ENCODE measurements at places on chromosomes 6 and 20. TPM values are rescaled to one million over a fixed set of nuclear protein-coding genes. Genes with fewer than 3 reads are reported as not detected.

- H3K4me3 ChIP-seq, result no peak overlapping the region
- H3K4me1 ChIP-seq, result no peaks in the 10 kb centered on the region
- no peaks in the 10 kb centered on the region for H3K36me3 ChIP-seq
- H3K27ac ChIP-seq, result no peak overlapping the region
Measured at GRCh38 chr6:128512296-128512695, 8.1 kb downstream of the PTPRK start.

GRCh38 chr6:158442306-158442705 lies 117.6 kb upstream of the TMEM181 start:
- no peak for DNase-seq
- no peaks in the 10 kb centered on the region for H3K4me1 ChIP-seq
- H3K36me3 ChIP-seq, result no peaks in the 10 kb centered on the region
- no peaks in the 10 kb centered on the region for H3K27me3 ChIP-seq
- H3K4me3 ChIP-seq, result no peak overlapping the region
- no peak overlapping the region for H3K27ac ChIP-seq

Gene MOG
- total RNA-seq, result not detected

GRCh38 chr20:37007898-37008649 lies 56.6 kb upstream of the SAMHD1 start:
- DNase-seq, result peak; percentile 49
- no peaks in the 10 kb centered on the region for H3K36me3 ChIP-seq
- peaks cover 10% of the 10 kb centered on the region for H3K4me1 ChIP-seq
- H3K27me3 ChIP-seq, result no peaks in the 10 kb centered on the region
- no peak overlapping the region for H3K4me3 ChIP-seq
- no peak overlapping the region for H3K27ac ChIP-seq

- no peak for DNase-seq
- no peaks in the 10 kb centered on the region for H3K27me3 ChIP-seq
- H3K36me3 ChIP-seq, result no peaks in the 10 kb centered on the region
- H3K4me1 ChIP-seq, result no peaks in the 10 kb centered on the region
- no peak overlapping the region for H3K27ac ChIP-seq
- H3K4me3 ChIP-seq, result no peak overlapping the region
Measured at GRCh38 chr6:134002821-134003220, 49.6 kb downstream of the SLC2A12 start.

DNA sequence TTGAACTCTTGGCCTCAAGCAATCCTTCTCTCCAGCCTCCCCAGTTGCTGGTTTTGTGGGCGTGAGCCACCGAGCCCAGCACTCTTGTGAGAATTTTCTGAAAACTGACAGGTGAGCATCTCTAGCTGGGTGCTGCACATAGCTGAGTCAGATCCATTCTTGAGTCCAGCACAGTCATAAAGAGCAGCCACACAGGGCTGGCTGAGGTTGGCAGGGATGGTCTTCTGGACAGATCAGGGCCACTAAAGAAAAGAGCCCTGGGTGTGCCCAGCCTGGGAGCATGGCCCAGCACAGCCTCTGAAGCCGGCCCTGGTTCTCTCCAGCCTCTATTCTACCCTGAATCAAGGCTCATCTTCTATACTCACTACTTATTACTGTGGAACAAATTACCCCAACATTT lies 11.5 kb downstream of the DLGAP4 start:
- no peak for DNase-seq
- H3K36me3 ChIP-seq, result no peaks in the 10 kb centered on the region
- no peak overlapping the region for H3K27ac ChIP-seq
- no peaks in the 10 kb centered on the region for H3K27me3 ChIP-seq
- no peaks in the 10 kb centered on the region for H3K4me1 ChIP-seq
- no peak overlapping the region for H3K4me3 ChIP-seq

DNA sequence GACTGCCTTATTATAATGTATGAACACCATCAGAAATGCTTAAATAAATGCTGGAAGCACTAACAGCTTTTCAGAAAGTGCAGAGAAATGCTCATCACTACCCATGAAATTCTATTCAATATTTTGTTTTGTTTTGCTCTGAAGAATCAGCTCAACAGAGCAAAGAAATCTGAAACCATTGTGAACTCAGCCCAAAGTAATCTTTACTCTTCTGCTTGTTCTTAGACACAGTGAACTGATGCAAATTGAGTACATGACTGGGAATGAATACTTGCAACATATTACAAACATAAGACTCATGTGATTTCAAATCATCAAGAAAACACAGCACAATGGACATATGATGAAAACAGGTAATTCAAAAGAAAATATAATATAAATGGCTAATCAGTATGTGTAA lies 404.6 kb upstream of the OPRM1 start:
- DNase-seq, result no peak
- H3K4me3 ChIP-seq, result no peak overlapping the region
- no peak overlapping the region for H3K27ac ChIP-seq
- no peaks in the 10 kb centered on the region for H3K4me1 ChIP-seq
- H3K27me3 ChIP-seq, result no peaks in the 10 kb centered on the region

GRCh38 chr20:45832619-45833018 lies 980 bp upstream of the SNX21 start:
- H3K4me3 ChIP-seq, result no peak overlapping the region
- DNase-seq, result no peak
- no peaks in the 10 kb centered on the region for H3K27me3 ChIP-seq

GRCh38 chr6:9121549-9121948 lies 686.2 kb upstream of the SLC35B3 start:
- no peak overlapping the region for H3K27ac ChIP-seq
- H3K4me3 ChIP-seq, result no peak overlapping the region
- H3K4me1 ChIP-seq, result no peaks in the 10 kb centered on the region
- no peak for DNase-seq
- no peaks in the 10 kb centered on the region for H3K36me3 ChIP-seq
- H3K27me3 ChIP-seq, result no peaks in the 10 kb centered on the region

Gene BEND3
- total RNA-seq, result 2.8 TPM

- no peaks in the 10 kb centered on the region for H3K36me3 ChIP-seq
- no peak overlapping the region for H3K27ac ChIP-seq
- no peaks in the 10 kb centered on the region for H3K27me3 ChIP-seq
- H3K4me3 ChIP-seq, result no peak overlapping the region
Measured at GRCh38 chr6:92130944-92131343, 1288.4 kb downstream of the EPHA7 start.

Gene RBM24
- 0.45 TPM for total RNA-seq

GRCh38 chr20:50594591-50595432 lies 84.6 kb downstream of the PTPN1 start:
- no peak for DNase-seq
- no peaks in the 10 kb centered on the region for H3K36me3 ChIP-seq
- no peak overlapping the region for H3K4me3 ChIP-seq
- H3K4me1 ChIP-seq, result peaks cover 11% of the 10 kb centered on the region

DNA sequence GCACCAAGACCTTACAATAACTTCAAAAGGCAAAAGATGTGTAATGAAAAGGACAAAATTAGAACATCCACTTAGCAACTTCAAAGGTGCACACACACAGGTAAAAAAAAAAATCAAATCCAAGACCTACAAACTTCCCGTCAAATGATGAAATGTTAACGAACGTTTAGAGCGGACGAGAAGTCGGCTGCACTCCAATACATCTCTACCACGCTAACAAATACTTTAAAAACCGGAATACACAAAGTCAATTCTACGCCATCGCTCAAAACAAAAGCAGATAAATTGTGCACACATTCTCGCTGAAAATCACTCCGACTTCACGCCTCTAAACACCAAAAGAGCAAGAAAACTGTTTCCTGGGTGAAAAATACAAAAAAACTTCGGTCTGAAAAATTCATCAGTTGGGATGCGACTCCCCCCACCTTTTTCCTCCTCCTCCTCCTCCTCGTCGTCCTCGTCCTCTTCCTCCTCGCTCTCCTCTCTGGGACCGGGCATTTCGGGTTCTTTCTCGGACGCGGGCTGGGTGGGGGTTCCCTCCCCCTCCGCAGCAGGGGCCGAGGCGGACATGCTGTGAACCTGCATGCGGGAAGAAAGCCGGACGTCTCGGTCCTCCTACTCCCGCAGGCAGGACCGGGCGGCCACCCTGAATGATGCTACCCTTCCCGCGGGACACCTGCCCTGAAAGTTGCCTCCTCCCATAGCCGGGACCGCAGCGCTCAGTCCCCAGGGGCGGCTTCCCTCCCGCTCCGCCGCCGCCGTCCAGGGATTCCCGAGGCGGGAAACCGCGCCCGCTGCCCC lies 712 bp downstream of the DEK start:
- H3K4me3 ChIP-seq, result peak overlapping the region; percentile 68
- H3K27me3 ChIP-seq, result no peaks in the 10 kb centered on the region
- peak; percentile 8 for DNase-seq
- H3K4me1 ChIP-seq, result peaks cover 26% of the 10 kb centered on the region
- no peaks in the 10 kb centered on the region for H3K36me3 ChIP-seq
- H3K27ac ChIP-seq, result peak overlapping the region; percentile 98
